ENCODE measurements at places on chromosomes 1 and 21.

DNA sequence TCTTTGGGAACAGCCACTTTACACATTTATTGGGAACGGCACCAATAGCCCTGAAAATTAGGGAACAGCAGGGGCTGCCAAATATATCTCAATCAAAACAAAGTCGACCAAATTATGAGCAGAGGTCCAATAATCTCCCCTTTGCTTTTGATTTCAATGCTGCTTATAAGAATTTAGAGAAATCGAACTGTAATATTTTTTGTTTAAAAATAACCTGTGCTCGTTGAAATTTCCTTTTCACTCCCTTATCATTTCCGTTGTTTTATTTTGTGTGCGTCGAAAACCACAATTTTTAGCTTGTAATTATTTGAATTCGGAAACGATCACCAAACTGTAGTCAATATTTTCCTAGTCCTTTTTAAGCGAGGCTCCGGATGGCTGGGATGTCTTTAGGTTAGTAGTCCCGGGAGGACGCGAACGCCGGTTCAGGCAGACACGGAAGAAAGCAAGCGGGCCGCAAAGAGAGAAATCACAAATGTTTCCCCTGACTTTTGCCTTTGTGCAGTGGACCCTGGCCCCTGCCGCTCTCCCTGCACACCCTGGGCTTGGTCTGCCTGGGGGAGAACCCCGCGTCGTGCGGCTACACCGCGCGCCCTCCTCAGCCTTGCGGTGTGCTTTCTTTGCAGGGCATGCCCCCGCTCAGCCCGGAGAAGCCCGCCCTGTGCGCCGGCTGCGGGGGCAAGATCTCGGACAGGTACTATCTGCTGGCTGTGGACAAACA is 2.3 kb downstream of the LHX9 start:
- DNase-seq, result no peak

- DNase-seq, result no peak
These were observed 4.2 kb downstream of the FABP3 start for GRCh38 chr1:31368611-31369107.

- DNase-seq, result no peak
These were observed 55.5 kb downstream of the EDN2 start for GRCh38 chr1:41428738-41429640.

- no peak for DNase-seq
These were observed 104.5 kb upstream of the AJAP1 start for GRCh38 chr1:4549930-4550329.

- DNase-seq, result peak; percentile 51
These were observed 61.7 kb upstream of the PUM1 start for GRCh38 chr1:31127266-31127665.

GRCh38 chr1:193850745-193851144 is 664.3 kb upstream of the B3GALT2 start:
- no peak for DNase-seq

DNA sequence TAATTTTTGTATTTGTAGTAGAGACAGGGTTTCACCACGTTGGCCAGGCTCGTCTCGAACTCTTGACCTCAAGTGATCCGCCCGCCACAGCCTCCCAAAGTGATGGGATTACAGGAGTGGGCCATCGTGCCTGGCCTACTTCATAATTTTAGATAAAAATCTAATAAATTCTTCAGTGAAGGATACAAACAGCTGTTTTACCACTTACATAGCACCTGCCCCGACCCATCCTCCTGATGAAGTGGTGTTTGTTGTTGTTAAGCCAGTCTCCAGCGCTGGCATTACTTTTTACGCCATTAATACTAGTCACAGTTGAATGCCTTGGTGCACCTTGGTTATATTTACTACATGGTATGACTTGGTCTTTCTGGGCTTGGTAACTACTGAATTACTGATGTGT is 12.3 kb upstream of the RAP1GAP start:
- no peak for DNase-seq

GRCh38 chr1:209659909-209660308 is 7.7 kb upstream of the LAMB3 start:
- peak; percentile 49 for DNase-seq

GRCh38 chr21:34589511-34590282 is 25.2 kb downstream of the RCAN1 start:
- DNase-seq, result no peak
